ENCODE measurements at places on chromosomes 3 and 15.
A peak's percentile ranks its signal among the peaks of the same experiment; 100 is the strongest.

DNA sequence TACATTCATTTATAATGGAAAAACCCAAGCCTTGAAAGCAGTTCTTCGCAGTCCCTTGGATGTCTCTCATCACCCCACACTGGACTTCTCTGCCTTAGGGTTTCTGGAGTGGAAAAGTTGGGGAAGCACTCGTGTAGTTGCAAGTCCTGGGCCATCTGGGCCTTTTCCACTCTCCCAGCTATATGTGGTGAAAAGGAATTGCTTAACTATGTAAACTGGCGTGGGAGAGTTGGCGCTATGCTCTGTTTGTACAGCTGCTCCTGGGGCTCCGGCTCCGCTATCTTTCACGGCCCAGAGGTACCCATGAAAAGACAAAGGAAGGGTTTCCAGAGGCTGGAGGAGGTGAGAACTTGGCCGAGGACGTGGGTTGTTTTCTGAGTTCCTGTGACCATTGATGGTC, 81.1 kb upstream of the MYZAP start:
- DNase-seq: peak; percentile 68

DNA sequence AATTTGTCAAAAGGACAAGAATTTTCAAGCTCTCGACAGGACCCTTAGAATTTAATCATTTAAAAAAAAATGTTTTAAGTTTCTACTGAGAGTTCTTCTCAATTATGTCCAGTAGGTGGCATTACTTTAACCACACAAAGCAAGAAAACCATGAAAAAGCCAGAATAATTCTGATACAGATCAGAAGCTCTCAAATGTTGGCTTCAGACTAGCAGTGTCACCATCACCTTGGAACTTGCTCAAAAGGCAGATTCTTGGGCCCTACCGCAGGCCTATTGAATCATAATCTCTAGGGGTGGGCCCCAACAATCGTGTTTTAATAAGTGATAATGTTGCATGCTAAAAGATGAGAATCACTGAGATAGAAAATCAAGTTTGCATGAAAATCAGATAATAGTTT, 99.5 kb upstream of the KCNMB2 start:
- peak; percentile 82 for DNase-seq

GRCh38 chr15:89593018-89593417, 17.7 kb downstream of the TICRR start:
- DNase-seq: no peak

GRCh38 chr3:150421799-150422548, 13.9 kb downstream of the TSC22D2 start:
- no peak for DNase-seq

GRCh38 chr15:63156755-63157117, 541 bp downstream of the RPS27L start:
- no peak for DNase-seq

DNA sequence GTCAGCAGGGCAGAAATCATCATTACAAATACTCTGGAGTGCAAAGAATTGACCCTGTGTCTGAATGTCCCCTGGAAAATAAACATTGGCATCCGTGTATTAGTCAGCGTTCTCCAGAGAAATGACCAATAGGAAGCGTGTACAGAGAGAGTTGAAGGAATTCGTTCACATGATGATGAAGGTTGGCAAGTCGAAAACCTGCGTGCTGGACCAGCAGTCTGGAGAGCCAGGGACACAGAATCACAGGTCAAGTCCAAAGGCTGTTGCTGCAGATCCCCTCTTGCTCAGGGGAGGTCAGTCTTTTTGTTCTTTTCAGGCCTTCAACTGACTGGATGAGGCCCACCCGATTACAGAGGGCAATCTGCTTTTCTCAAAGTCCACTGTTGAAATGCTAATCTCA, 16.6 kb downstream of the GP9 start:
- no peak for DNase-seq

- DNase-seq: no peak
Observed at GRCh38 chr3:57896691-57897090, 111.5 kb upstream of the FLNB start.

DNA sequence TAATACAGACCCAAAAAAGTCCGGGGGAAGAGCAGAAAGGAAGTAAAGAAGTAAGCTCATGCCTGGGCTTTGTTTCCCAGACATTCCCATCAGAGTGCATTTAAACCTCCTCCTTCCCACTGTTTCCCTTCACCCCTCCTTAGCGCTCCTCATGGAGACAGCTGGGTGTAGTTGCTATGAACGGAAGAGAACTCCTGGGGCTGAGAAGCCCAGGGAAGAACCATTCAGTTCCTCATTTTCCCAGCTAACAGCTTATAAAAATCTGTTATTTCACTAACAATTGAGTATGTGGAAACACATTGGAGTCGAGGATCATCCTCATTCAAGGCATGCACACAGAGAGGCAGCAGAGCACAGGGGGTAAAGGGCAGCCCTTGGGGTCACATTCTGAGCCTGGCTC, 299.3 kb downstream of the SHQ1 start:
- DNase-seq: no peak

GRCh38 chr3:170565495-170565894, 20.4 kb downstream of the SLC7A14 start:
- no peak for DNase-seq

- no peak for DNase-seq
Observed at GRCh38 chr3:32397941-32398340, 6.3 kb downstream of the CMTM7 start.

DNA sequence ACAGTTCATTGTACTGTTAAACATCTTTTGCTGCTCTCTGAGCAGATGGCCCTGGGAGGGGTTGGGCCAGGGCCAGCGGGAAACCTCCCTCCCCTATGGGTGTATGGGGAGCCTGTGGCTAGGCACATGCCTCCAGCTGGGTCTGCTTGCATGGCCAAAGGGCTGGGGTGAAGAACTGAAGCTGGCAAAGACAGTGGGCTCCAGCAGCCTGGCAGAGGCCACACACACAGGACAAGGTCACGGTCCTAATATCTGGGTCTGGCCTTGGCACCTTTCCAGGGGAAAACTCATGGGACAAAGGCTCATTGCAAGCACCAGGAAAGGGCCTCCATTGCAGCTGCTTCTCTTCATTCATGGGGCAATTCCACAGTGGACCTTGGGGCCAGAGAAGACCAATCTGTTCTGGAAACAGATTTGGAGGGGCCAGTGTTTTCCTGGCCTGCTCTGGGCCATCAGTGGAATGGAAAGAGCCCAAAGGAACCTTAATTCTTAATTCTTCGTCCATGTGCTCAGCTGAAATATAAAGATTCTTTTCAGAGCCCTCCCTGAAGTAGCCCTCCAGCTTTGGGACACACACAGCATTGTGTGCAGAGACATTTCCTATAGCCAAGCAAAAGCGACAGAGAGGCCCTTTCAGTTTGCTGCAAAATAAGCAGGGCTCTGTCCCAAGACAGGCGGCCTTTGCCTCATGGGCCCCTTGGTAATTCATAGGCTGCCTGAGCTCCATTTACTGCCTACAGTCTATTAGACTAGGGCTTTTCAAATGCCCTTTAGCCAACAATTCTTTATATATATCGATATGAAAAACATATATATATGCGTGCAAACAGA, 11.3 kb upstream of the LIMD1 start:
- no peak for DNase-seq

GRCh38 chr3:26768068-26768651, 145.6 kb downstream of the LRRC3B start:
- DNase-seq: no peak

DNA sequence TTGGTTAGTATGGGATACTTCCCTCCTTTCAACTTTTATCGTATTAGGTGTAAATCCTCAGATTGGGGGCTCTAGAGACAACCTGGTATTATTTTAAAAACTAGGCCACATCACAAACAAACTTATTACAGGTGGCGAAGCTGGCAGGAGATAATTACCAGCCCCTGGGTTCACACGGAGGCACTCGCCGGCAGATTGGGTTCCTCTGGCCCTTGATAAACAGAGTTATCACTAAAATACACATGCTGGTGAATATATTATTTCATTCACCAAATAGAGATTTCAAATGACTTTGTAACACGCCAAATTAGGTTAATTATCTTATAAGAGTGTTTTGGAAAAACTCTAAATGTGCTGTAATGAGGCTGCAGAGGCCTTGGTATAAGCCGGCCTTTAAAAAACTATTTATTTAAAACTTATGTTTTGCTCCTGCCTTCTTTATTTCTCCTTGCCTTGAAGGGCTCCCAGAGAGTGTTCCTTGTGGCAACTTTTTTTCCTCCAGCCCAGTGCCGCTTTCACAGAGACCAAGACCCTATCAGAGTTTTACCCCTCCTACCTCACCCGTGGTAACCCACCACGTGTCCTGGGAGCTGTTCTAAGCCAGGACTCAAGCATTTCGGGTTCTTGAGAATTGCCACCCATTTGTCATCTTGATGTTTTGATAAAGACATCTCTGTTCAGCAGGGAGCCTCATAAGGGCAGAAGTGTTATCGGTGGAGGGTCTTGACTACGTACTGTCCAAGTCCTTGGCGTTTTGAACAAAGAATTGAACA, 468.6 kb upstream of the CFAP20DC start:
- no peak for DNase-seq

DNA sequence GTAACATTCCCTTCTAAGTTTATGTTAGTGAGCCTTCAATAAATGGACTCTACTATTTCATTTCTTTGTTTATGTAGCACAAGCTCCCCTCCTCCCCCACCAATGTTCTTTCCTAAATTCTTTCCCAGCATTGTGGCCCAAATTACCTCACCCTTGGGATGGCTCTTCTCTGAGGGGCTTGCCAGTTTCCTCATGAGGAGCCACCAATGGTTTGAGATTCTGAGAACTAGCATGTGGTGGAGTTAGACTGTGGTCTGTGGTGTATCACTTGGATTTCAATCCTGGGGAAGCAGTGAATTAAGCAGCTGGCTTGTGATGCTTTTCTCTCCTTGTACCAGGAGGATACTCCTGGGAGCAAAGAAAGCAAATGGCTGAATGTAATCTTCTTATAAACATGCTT, 50.0 kb upstream of the NPHP3 start:
- no peak for DNase-seq

- DNase-seq: no peak
Observed at GRCh38 chr15:28881600-28881999, 4.2 kb upstream of the APBA2 start.

GRCh38 chr3:55659701-55660100, 172.6 kb upstream of the WNT5A start:
- no peak for DNase-seq

- DNase-seq: no peak
Observed at GRCh38 chr15:35712956-35713355, 167.0 kb upstream of the DPH6 start.

DNA sequence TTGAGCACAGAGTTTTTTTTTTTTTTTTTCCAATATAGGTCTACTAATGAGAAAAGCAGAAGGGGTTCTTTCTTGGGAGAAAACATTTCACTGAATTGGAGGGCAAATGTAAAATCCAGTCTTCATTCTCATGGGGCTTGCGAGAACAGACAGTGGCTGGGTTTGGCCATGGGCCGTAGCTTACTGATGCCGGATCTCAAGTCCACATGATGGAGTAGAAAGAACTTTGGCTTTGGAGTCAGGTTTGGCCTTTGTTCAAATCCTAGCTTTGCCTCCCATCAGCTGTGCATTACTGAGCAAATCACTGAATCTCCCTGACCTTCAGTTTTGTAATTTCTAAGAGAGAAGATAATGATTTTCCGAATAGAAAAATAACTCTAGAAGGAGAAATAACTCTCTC, 59.7 kb downstream of the LMCD1 start:
- DNase-seq: no peak

- no peak for DNase-seq
Observed at GRCh38 chr3:115347737-115348136, 200.6 kb upstream of the ZBTB20 start.

GRCh38 chr15:101810876-101811275, 1.1 kb upstream of the OR4F15 start:
- no peak for DNase-seq

GRCh38 chr15:36831125-36831903, 251.9 kb downstream of the CDIN1 start:
- DNase-seq: no peak

DNA sequence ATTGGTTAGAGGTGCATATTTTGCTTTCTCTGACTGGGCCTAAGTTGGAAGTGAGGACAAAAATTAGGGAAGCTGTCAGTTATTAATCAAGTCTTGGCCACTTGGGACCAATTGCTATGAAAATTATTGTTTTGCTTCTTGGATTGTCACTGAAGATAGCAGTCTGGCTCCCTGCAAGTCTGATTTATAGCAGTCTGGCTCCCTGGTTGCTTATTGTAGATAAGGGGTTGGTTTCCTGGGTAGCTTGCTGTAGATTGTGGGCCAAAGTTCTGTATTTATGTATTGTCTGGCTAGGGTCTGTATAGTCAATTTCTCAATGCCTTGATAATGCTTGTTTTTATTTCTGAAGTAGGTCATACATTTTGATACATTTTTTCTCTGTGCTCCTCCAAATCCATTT, 13.3 kb upstream of the DRD3 start:
- DNase-seq: peak; percentile 31

- no peak for DNase-seq
Observed at GRCh38 chr3:38232701-38233100, 32.9 kb upstream of the SLC22A13 start.

DNA sequence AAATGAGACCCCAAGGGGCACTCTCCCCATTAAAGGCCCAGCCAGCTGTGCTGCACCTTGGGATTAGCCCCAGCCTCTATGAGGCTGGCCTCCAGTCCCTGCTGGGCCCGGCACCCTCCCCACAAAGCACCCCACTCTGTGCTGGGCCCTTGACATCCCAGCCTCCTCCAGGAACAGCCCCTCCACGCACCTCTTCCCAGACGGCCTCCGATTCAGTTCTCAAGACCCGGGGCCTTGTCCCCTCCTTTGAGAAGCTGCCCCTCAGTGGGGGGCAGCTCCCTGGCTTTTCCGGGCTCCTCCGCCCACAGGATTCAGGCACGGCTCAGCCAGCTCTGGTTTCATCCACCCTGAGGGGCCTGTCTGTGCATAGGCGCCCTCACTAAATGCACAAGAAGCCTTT, 144.1 kb downstream of the LRRK1 start:
- no peak for DNase-seq

- DNase-seq: no peak
Observed at GRCh38 chr15:91866971-91867372, 13.5 kb downstream of the SLCO3A1 start.

DNA sequence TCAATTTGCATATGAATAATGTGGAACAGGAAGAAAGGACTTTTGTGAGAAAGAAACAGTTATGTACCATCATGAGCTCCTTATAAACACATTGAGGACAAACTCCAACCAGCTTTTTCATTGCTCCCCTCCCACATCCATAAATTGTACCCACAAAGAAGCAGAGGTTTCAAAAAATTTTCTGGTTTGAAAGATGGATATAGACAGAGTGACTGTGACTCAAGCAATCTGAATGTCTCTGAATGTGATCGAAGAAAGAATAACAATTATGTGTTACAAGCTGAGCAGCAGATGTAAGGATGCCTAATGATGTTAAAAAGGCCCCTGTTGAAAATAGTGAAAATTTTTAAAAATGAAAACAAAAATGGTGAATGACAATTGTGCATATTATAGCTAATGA, 127.4 kb downstream of the TFG start:
- DNase-seq: no peak

All from COR-L47 (cell line).